Activated CD4-positive, alpha-beta T cell treated with anti-CD3 and anti-CD28 coated beads, Interleukin-2, Interleukin-6, amounts not matched to agents 100 ng/mL and 50 ng/mL, durations not matched to agents 16 hours and 8 hours (primary cell): ENCODE measurements at places on chromosomes 2 and 18.

GRCh38 chr2:204477358-204477950 is 67.8 kb upstream of the PARD3B start:
- DNase-seq, result no peak

DNA sequence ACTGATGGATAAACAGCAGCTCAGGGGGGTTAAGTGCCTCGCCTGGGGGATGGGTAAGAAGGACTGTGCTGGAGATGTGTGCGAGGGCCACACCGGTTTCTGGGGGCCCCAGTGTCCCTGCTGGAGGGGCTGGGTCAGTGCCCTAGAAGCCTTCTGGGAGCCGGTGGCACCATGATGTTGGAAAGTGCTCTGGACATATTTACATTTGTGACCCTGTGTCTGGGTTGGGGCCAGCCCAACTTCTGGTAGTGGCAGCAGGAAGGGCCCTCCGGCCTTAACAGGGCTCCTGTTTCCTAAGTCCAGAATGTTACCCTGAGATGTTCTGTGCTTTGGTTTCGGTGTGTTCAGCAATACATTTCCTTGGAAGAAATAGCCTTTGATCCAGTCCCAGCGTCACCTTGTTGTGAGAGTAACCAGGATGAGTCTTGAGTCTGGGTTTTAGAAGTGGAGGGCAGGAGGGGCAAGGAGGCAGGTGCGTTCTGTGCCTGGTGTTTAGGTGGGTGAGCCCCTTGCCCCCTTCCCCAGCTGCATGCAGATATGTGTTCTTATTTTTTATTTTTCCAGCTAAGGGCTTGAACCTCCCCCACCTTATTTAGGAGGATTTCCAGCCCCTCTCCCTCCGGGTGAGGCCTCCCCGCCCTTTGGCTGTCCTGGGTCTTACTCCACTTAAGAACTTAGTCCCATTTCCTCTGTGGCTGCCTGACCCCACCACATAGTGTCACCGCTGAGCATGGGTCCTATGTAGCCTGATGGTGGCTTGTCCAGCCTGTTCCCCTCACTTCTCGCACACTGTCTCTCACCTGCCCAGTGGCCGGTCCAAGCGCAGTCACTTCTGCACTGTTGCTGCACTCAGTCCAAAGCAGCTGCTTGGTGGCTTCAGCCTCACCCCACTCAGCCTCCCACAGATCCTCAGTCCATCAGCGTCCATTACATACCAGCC is 132.7 kb upstream of the HS6ST1 start:
- no peak for DNase-seq

DNA sequence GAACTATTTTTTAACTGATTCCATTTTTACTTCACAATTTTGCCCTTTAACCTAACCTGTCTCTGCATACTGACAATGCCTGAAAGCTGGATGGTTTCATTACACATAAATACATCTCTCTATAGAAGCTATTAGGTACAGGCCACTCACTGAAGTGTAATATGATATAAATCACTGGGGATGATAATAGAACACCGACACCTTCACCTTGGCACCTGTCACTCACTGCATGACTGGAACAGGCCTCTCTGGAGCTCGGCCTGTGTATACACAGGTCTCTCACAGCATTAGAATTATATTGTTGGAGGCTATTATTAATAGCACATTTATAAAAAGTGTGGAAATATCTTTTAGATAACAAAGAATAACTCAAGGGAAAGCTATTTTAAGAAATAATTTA is 138.2 kb downstream of the TMEM131 start:
- DNase-seq, result no peak

GRCh38 chr2:86003967-86004366 is 101.7 kb downstream of the POLR1A start:
- DNase-seq, result no peak

DNA sequence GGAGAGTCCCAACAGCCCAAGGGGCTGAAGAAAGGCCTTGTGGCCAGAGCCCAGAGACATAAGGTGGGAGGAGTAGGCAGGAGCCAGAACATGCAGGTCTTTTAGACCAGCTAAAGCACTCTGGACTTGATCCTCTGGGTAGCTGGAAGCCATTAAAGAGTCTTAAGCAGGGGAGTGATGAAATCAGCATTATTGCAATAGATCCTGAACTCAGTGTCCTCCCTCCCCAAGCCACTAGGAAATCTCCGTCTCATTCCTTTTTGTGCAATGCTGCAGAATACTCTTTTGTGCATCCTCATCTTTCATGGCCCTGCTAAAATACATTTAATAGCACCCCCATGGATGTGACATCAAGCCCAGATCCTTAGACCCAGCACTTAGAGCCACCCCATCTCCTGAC is 58.6 kb upstream of the ZCCHC2 start:
- no peak for DNase-seq

GRCh38 chr2:40087434-40087833 is 308.4 kb upstream of the THUMPD2 start:
- no peak for DNase-seq

DNA sequence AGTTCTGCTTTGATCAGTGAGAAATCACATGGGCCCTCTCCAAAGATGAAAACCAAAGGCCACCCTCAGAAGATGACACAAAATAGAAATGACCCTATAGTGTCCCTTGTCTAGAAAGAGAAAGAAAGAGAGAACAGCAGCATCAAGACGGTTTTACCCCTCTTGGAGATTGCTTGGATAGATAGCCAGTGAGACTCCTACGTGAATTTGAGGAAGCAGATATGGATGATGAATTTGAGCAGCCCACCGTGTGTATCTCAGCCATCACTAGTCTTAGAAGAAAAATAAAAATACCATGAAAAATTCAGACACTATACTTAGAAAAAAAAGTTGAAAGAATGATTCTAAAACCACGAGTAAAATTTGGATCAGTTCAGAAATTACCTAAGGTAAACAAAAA is 329.1 kb upstream of the CNTNAP5 start:
- DNase-seq, result no peak

- no peak for DNase-seq
Measured at GRCh38 chr2:11161747-11162146, 6.5 kb downstream of the SLC66A3 start.

GRCh38 chr2:74544634-74545033 is 9.1 kb downstream of the LOXL3 start:
- DNase-seq, result no peak

DNA sequence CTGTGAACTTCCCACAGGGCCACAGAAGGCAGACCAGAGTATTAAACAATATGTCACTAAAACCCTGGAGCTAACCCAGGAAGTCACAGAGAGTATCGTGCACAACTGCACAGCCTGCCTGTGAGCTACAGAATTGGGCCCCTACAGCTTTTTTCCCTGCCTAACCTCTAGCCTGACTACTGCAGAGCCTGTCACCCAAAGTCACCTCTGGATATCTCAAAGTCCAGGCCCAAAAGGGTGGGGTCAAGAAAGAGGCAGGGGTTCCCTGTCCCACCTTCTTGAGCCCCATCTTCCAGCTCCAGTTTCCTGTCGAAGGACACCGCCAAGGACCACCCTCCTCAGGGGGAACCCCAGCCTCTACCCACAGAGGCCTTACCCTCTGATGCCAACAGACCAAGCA is 13.5 kb downstream of the GAD1 start:
- DNase-seq, result no peak

- no peak for DNase-seq
Measured at GRCh38 chr18:44598514-44598913, 82.2 kb upstream of the SETBP1 start.

DNA sequence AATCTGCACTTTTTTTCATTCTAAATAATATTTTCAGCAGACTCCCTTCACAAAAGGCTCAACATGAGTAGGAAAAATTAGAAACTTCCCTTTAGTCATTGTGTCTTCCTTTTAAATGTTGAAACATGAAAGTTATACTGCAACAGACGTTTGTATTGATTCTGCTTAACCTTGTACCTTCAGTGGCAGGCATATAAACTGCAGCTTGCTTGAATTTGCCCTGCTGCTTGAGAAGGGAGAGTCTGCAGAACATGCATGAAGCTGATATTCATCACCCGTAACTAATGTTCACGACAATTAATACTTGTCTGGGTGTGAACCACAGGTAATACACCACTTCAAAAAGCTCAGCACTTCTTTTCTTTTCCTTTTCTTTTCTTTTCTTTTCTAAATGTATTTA is 294.7 kb upstream of the LRP1B start:
- DNase-seq, result no peak

DNA sequence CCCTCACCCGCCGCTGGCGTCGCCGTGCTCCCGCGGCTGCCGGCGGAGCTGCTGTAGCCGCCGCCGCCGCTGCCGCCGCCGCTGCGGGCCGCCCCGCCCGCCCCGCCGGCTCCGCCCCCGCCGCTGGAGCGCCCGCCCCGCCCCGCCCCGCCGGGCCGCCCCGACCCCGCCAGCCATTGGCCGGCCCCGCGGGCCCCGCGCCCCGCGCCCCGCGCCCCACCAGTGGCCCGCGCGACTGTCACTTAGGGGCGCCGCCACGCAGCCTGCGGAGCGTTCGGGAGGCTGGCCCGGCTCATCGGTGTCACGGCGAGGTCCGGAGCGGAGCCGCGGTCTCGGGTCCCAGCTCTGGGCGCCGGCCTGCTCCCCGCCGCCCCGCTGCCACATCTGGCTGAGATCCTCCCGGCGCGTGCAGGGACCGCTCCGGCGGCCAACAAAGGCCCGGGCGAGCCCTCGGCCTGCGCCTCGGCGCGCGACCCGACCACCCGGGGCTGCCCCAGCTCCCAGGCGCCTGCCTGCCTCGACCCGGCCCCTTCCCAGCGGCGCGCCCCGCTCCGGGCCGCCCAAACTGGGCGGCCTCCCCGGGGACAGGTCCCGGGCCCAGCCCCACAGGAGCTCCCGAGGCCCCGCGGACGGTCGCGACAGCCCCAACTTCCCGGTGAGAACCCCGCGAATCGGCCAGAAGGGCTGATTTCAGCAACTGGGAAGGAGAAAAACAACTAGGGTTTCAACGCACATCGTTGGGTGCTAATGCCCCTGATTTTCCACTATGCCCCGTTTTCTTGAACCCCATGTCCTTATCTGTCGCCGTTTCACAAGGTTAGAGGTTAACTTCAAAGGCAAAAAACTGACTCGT is at the start of gene MGAT4A:
Gene MGAT4A (minus strand): TSS at position 92 of the 853 bp plus-strand sequence. CDS start 4,800 bp downstream, outside the sequence.
- peak; percentile 84 for DNase-seq

GRCh38 chr2:134625311-134625710 is 93.5 kb downstream of the TMEM163 start:
- DNase-seq, result no peak

- DNase-seq, result no peak
Measured at GRCh38 chr2:23557455-23557854, 172.5 kb downstream of the KLHL29 start.

DNA sequence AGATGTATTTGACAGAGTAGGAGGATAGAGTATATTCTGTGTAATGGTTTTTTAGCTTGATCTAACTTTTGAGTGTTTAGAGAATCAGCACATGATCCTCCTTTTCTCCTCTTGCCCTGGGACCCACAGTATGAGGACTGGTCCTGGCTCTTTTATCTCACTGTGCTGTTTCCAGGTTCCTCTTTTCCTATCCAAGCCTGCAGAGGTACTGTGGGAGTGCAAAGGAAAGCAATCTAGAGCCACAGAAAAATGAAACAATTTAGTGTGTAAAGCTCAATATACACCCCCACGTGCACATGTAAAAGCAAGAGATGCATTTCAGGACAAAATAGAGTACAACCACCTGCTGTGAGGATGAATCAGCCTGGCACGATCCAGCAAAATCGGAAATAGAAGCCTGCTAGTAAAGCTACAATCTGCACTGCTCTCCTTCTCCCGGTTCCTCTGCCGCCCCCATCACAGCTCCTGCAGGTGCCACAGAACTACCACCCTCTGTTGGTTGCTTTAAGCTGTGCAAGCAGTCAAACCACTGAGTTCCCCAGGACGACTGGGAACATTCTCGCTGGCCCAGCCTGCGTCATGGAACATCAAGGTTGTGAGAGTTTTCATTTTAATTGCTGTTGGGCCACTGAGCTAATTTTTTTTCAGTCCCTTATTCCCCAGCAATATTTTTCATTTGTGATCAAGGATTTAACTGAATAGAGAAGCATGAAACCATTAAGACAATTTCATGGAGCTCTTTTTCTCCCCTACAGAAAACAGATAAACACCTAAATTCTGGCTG is 47.8 kb upstream of the MAPRE3 start:
- DNase-seq, result peak; percentile 44

DNA sequence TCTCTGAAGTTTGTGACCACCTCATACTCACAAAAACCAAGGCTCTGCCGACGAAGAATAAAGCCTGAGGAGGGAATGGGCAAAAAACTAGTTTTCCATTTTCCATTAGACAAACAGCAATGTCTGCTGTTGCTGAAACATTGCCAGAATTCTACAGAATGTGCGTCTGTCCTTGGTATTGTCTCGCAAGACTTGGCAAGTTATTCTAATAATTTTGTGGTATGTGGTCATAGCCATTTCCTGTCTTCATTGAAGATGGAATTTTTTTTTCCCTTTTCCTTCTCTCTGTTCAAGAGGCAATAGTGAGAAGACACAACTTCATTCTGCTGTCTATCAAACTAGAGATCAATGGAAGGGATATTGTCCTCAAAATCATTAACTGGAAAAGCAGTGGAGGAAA is 296.1 kb downstream of the RND3 start:
- DNase-seq, result no peak

- DNase-seq, result peak; percentile 69
Measured at GRCh38 chr2:74481961-74482800, 617 bp downstream of the CCDC142 start.

DNA sequence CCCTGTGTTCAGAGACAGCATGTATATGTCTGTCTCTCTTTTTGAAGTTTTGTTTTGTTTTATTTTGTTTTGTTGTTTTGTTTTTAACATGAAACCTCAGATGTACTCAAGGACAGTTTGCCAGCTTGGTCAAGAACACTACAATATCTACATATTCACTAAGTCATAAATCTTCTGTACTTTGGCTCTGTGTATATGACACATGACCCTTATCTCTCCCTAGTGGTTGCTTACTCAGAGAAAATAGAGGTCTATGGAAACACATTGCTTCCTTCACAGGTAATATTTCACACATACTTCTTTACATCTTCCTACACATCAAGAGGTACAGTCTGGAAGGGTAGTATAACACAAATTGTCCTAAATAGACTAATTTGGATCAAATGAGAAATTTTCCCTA is 312.6 kb upstream of the VRK2 start:
- no peak for DNase-seq

GRCh38 chr2:169693360-169693759 is 845 bp downstream of the CFAP210 start:
- no peak for DNase-seq

DNA sequence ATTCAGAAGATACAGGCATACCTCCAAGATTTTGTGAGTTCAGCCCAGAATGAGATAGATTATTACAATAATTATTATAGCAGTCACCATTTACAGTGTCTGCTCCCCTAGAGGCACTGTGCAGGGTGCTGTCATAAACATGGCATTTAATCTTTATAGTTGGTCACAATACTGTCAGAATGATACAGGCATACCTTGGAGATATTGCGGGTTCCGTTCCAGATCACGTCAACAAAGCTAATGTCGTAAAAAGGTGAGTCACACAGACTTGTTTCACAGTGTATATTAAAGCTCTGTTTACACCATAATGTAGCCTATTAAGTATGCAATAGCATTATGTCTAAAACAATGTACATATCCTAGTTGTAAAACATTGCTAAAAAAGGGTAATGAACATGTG is 45.6 kb downstream of the ZRANB3 start:
- DNase-seq, result no peak

GRCh38 chr2:12988279-12988678 is 271.5 kb downstream of the TRIB2 start:
- no peak for DNase-seq
